Thyroid gland (tissue), 4 donors: ENCODE measurements at places on chromosomes 6 and 20. TPM values are rescaled to one million over a fixed set of nuclear protein-coding genes. Genes with fewer than 3 reads are reported as not detected.

DNA sequence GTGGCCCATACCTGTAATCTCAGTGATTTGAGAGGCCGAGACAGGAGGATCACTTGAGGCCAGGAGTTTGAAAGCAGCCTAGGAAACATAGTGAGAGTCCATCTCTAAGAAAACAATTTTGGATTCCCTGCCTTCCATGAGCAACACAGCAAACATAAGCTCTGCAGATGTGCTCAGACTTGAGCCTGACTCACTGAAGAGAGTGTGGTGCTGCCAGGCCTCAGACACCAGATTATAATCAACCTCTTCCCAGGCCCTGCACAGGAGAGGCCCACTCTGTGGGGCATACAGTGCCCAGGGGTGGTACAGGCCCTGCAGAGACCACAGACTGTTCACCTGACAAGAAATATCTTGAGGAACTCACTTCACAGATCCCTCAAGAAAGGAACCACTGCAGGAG, 19.9 kb downstream of the HLA-DPB1 start:
- DNase-seq: no peak

Gene GTSF1L
- total RNA-seq: not detected

Gene TUBB1
- total RNA-seq: not detected

GRCh38 chr6:21375151-21376116, 218.1 kb upstream of the SOX4 start:
- DNase-seq: no peak

GRCh38 chr6:137848672-137849071, 18.4 kb upstream of the TNFAIP3 start:
- no peak for DNase-seq

Gene PLCG1
- 168 TPM for total RNA-seq

GRCh38 chr6:39685938-39686337, 39.3 kb downstream of the KIF6 start:
- no peak for DNase-seq
